Urothelium cell line (cell line): ENCODE measurements at places on chromosomes 7 and 10.

GRCh38 chr10:67259319-67259929, 333.6 kb downstream of the LRRTM3 start:
- DNase-seq = no peak

DNA sequence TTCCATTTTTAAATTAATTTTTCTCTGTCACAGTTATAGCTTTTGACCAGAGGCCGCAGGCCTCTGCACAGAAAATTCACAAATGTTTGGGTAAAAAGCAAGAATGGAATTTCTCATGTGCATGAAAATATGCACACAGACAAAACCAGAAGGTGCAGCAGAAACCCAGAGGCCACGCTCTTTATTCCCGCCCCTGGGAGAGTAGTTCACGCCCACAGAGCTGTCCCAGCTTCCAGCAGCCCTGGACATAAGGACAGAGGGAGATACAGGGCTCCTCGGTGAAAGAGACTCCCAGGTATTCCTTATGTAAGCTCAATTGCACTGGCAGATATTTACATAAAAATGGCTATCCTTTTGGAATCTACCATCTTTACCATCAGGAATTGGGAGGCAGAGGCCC, 245.2 kb upstream of the NFE2L3 start:
- no peak for DNase-seq

- no peak for DNase-seq
Measured at GRCh38 chr7:76074972-76075370, 27.1 kb downstream of the MDH2 start.

DNA sequence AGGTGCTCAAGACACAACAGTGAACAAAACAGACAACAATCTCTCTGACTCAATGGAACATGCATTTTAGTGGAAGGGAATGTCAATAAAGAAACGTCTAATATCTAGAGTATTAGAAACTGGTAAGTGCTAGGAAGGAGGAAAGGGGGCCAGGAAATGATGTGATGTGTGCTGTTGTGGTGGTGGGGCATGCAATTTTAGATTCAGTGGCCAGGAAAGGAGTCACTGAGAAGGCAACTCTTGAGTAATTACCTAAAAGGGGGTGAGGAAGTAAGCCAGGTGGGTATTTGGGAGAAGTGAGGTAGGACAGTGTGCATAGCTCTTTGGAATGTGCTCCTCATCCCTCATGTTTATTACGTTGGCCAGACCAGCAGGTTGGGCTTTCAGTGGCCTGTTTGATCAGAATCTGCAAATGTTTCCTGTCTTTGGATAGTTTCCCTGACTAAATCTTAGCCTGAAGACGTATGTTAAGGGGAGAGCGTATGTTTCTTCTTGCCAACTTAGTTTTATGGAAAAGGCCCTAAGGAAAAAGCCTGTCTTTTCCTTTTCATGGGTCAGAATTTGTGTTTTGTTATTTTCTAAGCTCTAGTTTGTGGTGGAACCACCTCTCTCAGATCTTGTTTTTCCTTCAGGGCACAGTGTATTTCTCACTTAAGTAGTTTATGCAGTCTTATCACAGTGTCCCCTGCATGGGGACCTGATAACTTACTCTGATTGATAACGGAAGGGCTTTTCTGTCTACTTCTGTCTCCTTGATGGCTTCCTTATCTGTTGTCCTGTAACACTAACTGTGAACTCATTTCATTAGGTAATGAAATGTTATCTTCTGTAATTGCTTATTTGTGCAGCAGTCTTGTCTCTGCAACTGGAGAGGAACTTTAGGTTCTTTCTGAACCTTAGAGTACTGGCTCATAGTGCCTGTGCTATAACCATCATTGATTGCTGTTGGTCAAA, 203.7 kb downstream of the AUTS2 start:
- no peak for DNase-seq

DNA sequence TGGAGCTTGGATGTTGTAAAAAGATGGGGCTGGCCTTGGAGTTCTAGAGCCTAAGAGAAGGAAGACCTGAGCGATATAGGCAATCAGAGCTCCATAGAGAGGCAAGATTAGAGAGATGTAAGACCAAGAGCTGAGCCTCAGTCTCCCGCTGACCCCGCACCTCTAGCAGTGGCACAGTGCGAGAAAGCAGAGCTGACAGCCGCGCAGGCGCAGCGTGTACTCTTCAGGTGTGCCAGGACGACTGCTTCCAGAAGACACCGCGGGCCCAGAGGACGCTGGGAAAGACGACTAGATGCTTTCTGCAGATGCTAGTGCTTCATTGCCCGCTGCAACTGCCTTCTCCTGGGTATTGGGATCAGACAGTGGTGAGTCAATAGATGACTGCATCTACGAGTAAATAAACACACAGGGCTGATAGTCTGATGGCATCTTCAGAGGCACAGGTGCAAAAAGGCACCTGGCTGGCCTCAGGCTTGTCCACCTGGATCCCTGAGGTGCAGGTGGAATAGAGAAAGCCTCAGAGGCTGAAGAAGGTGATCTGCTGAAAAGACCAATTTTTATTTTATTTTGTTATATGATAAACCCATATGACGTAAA, 38.1 kb upstream of the CCDC6 start:
- DNase-seq = no peak

- DNase-seq = no peak
Measured at GRCh38 chr7:155358948-155359712, 61.5 kb downstream of the INSIG1 start.

GRCh38 chr10:79155301-79156081, 86.7 kb downstream of the ZMIZ1 start:
- no peak for DNase-seq

DNA sequence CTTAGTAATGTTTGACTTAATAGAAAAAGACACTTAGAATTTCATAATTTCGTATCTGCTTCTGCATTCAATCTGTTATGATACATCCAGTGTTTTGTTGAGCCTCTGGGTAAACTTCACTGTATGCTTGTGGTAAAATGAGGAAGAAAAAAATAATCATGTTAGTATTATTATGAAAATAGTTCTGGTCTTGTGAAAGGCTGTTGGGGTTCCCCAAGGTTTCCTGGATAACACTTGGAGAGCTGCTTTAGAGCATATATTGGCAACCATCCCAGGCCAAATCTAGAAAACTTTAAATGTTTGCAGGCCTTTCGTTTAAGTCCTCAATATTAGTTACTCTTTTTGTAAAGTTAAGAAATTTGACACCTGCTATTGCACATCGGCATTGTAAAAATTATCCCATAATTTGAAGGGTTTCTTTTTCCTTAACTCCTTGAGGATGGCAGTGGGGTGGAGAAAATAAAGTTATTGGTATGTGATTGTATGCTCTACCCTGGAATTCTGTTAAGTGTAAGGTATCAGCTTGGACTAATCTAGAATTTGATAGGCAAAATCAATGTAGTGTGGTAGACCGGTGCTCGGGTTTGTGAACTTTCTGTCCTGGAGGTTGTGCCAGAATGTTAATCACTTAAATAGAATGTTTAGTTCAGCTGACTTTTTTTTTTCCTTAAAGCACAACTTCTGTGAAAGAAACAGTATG, 54.5 kb downstream of the WAC start:
- no peak for DNase-seq

GRCh38 chr7:118179191-118179590, 4.8 kb upstream of the LSM8 start:
- DNase-seq = no peak

DNA sequence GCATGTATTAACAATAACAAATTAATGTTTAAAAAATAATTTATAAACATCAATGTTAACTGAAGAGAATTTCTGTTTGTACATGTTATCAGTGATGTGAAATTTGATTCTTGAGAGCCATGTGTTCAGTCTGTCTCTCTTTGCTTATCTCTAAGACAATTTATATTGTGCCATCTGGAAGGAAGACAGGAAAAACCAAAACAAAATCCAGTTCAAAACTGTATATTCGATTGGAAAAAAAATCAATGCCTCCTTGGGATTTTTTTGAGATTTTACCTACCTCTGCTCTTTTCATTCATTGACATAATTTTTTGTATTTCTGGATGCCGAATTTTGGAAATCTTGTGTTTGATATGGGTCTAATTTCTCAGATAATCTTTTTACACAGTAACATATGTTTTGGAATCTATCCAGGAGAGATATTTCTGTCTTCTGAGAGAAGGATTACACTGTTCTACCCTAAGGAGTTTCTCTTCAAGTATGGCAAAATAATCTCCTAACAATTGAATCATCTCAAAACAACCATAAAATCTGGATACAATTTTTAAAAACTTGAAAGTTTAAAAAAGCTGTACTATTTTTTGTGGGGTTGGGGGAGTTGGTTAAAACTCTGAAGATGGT, 311.9 kb upstream of the GNAI1 start:
- no peak for DNase-seq

DNA sequence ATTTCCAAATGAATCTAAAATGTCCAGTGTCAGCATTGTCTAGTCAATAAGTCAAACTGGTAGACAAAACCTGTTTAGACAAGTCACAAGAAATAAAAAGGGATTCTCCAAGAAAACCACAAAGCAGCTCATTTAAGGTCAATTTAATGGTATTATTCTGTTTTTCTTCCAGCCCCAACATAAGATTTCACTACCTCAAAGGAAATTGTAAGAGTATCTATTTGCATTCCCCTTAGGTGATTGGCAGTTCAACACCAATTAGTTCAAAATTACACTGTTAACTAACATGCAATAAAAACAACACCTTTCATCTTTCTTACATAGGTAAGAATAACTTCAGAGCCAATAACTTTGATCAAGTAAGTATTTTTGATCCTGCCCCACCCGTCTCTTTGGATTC, 106.3 kb downstream of the RNF32 start:
- no peak for DNase-seq

- DNase-seq = no peak
Measured at GRCh38 chr7:79786187-79786586, 332.7 kb upstream of the MAGI2 start.

GRCh38 chr10:5440206-5440605, 27.8 kb downstream of the NET1 start:
- DNase-seq = no peak

DNA sequence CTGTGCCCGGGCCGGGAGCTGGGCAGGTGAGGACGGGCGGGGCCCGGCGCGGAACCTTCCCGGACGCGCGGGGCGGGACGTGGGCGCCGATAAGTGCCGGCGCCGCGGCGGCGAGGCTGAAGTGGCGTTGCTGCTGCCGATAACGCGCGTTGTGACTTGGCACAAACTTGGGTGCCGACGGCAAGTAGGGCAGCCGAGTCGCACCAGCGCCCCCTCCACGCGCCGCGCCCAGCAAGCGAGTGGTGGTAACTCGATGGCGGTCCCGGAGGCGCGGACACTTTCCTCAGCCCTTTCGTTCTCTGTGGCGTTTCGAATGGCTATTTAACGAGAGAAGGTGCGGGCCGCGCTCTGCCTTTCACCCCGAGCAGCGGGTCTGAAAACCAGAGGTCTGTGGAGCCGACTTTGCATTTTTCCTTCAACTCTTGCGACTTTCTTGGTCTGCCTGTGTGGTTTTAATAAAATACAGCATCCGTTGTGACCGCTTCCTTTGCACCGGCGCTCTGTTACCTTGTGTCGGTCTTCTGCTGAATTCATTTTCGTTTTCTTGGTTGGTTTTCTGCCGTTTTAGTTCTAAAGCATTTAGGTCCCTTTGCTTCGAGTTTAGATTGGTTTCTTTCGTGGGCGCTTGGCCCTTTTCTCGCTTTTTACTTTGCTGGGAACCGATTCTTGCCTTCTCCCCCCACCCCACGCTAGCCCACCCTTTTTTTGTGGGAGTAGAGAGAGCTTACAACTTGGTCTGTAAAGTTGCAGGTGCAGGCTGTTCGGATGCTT, 701 bp downstream of the STK17A start:
- peak; percentile 61 for DNase-seq
